MG63 (cell line): ENCODE measurements at places on chromosomes 13 and 19. TPM values are rescaled to one million over a fixed set of nuclear protein-coding genes. Genes with fewer than 3 reads are reported as not detected.
A peak's percentile ranks its signal among the peaks of the same experiment; 100 is the strongest.

DNA sequence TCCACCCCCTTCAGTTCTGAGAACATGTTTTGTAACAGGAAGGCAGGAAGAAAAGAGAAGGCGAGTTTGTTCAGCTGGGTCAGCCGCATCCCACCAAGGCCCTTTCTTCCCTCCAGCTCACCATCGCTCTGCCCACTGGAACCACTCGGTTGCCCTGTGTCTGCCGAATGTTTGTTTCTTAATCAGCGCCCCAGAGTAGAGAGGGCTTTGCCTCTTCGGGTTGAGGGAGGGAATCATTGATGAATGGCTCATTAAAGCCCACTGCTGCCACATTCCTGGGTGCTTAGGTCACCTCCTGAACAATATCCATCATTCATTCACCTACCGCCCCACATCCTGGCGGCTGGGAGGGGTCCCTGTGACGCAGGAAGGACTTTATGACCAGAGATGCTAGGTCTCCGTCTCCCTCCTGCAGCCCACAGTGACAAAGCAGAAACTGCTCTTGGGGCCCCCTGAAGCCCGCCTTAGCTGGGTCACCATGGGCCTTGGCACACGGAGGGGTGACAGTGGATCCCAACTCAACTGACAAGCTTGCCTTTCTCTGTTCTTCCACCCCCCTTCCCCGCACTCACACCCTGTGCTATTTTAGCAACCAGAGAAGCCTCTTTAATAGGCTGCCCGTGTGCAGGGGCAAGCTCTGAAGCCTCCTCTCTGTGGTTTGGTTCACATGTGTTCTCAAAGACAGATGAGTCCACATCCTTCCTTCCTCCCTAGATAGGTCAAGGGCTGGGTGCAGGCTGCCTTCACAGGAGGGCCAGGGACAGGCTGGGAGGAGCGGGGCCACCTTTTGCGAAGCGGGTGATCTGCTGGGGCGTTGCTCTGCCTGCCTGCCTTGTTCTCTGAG, 46.2 kb downstream of the ACTN4 start:
- DNase-seq, result no peak

DNA sequence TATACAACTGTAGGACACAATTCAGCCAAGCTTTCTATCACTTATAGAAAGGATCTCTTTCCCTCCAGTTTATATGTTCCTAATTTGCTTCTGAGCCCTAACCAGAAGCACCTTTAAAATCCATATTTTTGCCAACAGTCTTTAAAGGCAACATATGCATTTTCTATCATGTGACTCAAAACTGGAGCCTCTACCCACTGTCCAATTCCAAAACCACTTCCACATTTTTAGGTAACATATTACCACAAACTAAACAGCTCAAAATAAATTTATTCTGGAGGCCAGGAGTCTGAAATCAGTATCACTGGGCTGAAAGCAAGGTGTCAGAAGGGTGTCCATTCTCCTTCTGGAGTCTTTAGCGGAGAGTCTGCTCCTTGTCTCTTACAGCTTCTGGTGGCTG, 15.9 kb upstream of the EFNB2 start:
- no peak for DNase-seq

DNA sequence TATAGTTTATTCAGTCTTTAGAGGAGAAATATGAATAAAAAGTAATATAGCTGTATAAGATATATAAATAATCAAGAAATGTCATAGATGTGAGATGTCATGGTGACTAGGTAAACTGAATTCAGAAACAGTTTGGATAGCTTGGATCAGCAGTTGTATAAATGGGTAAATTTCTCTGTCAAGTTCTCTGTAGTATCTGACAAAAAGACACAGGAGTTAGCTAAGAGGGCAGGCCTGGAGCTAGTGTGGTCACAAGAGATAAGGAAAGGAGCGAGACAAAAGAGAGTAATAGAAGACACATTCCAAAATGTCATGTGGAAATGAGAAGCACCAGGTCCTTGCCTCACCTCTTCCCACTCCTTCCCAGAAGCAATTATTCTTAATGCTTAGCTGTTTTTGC, 349.0 kb downstream of the LMO7 start:
- DNase-seq, result no peak

- no peak for DNase-seq
Measured at GRCh38 chr13:51581148-51581820, 3.0 kb upstream of the WDFY2 start.

DNA sequence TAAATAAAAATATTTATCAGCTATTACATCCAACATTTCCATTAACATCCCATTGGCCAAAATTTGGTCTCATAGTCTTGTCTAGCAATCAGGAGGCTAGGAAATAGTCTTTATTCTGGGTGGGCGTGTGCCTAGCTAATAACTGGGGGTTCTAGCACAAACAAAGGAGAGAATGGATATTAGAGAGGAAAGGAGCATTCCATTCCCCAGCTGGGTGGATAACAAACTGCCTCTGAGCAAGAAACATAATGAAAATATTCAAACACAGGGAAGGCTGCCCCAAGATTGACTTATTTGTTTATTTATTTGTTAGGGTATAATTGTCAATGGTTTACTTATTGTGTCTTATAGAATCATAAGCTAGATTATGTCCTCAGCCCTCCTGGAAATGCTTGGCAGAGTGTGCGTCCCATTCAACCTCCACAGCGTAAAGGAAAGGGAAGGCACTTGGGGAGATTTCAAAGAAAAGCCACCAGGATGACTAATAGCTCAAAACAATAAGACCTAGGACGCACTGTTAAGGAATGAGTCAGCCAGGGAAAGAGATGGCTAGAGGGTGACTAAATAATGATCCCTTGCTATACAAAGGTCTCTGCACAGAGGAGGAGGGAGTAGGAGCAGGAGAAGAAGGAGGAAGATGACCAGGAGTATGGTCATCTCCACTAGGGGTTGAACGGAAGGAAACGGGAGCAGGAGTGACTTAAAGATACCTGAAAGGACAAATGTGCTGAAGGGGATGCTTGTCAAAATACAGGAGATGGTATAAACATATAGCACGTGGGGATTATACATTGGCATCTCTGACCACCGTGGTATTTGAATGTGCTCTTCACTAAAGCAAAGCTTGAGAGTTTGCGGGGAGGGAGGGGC, 23.5 kb upstream of the USP12 start:
- DNase-seq, result peak; percentile 78

DNA sequence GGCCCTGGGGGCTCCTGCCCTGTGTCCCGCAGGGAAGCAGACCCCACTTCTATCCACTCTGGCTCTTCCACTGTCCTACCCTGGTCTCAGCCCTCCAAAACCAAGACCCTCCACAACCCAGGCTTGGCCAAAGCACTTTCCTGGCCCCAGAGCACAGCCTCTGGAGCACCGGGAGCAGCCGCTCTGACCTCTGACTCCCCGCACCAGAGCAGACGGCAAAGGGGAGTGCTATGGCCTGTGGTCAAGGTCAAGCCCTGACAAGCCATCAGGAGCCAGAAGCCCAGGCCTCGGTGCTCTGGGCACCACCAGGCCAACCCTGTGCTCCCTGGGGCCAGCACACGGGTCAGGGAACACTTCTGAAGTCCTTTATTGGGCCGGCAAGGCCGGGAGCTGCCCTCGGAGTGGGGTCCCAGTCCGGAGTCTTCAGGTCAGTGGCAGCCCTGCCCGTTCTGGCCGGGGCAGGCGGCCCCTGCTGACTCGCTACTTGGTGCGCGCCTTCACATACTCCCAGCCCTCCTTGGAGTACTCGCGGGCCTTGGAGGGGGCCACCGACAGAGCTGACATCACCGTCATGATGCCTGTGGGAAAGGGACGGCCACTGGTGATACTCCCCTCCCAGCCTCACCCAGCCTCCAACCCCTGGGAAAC, 2.1 kb downstream of the MICOS13 start:
- no peak for DNase-seq

GRCh38 chr13:99465454-99465853, 35.8 kb upstream of the TM9SF2 start:
- DNase-seq, result no peak

The CCL25 gene
- not detected in 2 replicates for total RNA-seq
